ENCODE measurements at places on chromosomes 12 and 14. TPM values are rescaled to one million over a fixed set of nuclear protein-coding genes. Genes with fewer than 3 reads are reported as not detected.

The PLEK2 gene
- total RNA-seq, result 19.4 TPM

The TRMT5 gene
- total RNA-seq, result 15.3 TPM

The CLEC6A gene
- not detected for total RNA-seq

The CCDC38 gene
- 0.09 TPM for total RNA-seq

The SLC10A1 gene
- not detected for total RNA-seq

The MYO1H gene
- total RNA-seq, result not detected

The KIAA0586 gene
- total RNA-seq, result 9.2 TPM

The OAS3 gene
- total RNA-seq, result 20.3 TPM

The SDS gene
- 1.1 TPM for total RNA-seq

The B3GNT4 gene
- 0.55 TPM for total RNA-seq

The CHURC1 gene
- total RNA-seq, result 76.0 TPM

The CEP128 gene
- 5.0 TPM for total RNA-seq

The FUT8 gene
- 12.3 TPM for total RNA-seq

The FZD10 gene
- not detected for total RNA-seq
